ENCODE measurements at places on chromosomes 5 and 9. TPM values are rescaled to one million over a fixed set of nuclear protein-coding genes. Genes with fewer than 3 reads are reported as not detected.

The GFI1B gene
- total RNA-seq = not detected

The TAS2R1 gene
- total RNA-seq = not detected

The FAM169A gene
- 3.9 TPM for total RNA-seq

The RGS3 gene
- total RNA-seq = 61.8 TPM

The PRSS3 gene
- 1.0 TPM for total RNA-seq

DNA sequence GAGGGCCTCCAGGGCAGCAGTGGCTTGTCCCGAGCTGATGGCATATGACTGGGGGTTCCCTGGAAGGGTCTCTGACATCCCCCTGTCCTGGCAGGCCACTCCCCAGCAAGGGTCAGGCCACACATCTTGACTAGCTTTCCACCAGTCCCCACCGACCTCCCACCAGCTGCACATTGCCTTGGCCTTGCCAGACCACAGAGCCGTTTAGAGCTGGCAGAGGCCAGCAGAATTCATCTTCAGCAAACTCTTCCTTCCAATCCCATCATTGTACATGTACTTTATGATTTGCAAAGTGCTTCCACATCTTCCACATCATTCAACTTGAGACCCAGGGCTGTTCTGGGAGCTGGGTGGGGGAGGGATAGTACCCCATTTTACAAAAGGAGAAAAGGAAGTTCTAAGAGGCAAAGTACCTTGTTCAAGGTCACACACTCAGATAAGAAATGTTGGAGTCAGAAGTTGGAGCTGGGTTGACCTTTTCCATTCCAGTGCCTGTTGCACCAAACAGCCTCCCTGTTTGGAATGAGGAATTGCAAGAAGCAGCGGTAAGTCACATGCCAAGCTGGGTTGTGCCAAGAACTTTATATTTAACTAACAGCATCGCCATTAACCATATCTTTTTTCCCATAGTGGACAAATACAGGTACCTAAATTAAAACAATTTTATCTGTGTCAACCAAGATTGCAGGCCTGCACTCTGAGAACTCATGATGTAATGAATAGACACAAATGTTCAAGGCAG, 25.8 kb upstream of the COL15A1 start:
- no peak overlapping the region for H3K27ac ChIP-seq
- H3K4me1 ChIP-seq = no peaks in the 10 kb centered on the region
- H3K36me3 ChIP-seq = no peaks in the 10 kb centered on the region
- H3K27me3 ChIP-seq = no peaks in the 10 kb centered on the region
- no peak for DNase-seq
- H3K4me3 ChIP-seq = no peak overlapping the region

- H3K27me3 ChIP-seq = no peaks in the 10 kb centered on the region
- H3K27ac ChIP-seq = no peak overlapping the region
- H3K36me3 ChIP-seq = no peaks in the 10 kb centered on the region
These were observed 22.5 kb downstream of the TICAM2 start for GRCh38 chr5:115579747-115580173.

- 0 out of 2 replicates have a peak, but pooled peaks cover 4% of the 10 kb centered on the region for H3K36me3 ChIP-seq
- H3K27me3 ChIP-seq = no peaks in the 10 kb centered on the region
- H3K4me1 ChIP-seq = peaks cover 80% of the 10 kb centered on the region
- peak; percentile 80 for DNase-seq
- peak overlapping the region; percentile 87 for H3K4me3 ChIP-seq
These were observed 943 bp downstream of the GALNT12 start for GRCh38 chr9:98808411-98808815.

GRCh38 chr9:34512131-34513078, 10.4 kb downstream of the ENHO start:
- H3K27me3 ChIP-seq = no peaks in the 10 kb centered on the region
- H3K27ac ChIP-seq = no peak overlapping the region
- no peaks in the 10 kb centered on the region for H3K4me1 ChIP-seq
- no peak for DNase-seq

DNA sequence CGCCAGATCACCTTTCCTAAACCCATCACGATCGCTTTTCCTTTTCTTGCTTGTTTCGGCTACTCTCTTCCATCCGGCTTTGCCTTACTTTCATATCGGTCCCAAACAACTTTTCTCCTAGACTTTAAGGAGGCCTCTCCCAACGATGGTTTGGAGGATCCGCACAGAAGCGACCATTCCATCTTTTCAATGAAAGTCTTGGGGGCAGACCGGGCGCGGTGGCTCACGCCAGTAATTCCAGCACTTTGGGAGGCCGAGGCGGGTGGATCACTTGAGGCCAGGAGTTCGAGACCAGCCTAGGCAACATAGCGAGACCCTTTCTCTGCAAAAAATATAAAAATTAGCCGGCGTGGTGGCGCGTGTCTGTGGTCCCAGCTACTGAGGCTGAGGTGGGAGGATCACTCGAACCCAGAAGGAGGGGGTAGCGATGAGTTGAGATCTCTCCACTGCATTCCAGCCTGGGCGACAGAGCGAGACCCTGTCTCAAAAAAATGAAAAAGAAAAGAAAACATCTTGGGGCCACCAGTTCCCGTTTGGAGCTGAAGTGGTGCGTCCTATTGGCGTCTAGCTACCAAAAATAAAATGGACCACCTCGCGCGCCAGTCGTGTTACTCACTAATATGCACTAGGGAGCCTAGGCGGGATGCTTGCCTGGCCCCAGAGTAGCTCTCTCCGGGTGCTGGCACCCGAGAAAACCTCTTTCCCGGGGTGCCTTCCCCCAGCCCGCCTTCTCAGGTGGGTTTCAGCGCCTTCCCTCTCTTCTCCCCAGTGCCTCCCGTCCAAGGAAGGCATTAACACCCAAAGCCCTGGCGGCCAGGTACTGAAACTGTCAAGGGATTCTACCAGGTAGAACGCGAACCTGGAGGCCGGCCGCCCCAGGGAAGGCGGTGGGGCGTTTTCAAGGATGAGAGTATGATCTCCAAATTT, 800 bp upstream of the AP3B1 start:
- H3K27me3 ChIP-seq = no peaks in the 10 kb centered on the region
- H3K4me3 ChIP-seq = peak overlapping the region; percentile 94
- peaks cover 9% of the 10 kb centered on the region for H3K4me1 ChIP-seq
- H3K36me3 ChIP-seq = no peaks in the 10 kb centered on the region

DNA sequence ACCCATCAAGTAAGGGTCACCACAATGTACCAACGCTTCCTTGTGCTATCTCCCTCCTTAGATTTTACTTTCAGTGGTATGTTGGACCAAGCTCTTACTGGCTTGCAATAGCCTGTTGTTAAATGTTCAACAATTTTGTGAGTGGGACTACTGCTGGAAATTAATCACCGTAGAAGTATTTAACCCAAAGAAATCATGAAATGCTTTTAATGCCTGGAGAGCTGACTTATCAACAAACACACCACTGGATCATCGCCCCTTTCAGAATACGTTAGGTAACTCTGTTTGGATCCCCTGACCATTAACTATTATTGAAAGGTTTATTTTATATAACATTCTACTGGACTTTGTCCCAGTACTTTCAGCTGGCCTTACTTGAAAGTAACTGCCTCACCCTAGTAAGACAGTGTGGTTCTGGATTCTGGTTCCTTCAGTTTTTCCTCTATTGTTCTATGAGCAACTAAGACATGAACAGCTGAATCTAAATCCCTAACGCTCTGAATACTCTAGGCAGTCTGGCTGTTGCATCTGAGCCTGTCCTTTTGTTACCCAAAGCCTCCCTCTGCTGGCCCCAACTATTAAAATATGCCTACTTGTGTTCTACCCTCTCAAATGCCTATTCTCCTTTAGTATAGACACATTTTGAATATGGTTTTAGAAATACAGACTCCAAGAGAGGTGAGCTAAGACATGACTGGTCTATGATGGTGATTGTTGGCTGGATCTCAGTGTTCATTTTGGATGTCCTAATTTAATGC, 1203.4 kb upstream of the DMAC1 start:
- no peak overlapping the region for H3K27ac ChIP-seq
- H3K27me3 ChIP-seq = no peaks in the 10 kb centered on the region
- H3K4me1 ChIP-seq = no peaks in the 10 kb centered on the region
- H3K4me3 ChIP-seq = no peak overlapping the region

Data from PC-9 (cell line).